AML-193 (cell line): ENCODE measurements at places on chromosomes 6 and 20.
A peak's percentile ranks its signal among the peaks of the same experiment; 100 is the strongest.

DNA sequence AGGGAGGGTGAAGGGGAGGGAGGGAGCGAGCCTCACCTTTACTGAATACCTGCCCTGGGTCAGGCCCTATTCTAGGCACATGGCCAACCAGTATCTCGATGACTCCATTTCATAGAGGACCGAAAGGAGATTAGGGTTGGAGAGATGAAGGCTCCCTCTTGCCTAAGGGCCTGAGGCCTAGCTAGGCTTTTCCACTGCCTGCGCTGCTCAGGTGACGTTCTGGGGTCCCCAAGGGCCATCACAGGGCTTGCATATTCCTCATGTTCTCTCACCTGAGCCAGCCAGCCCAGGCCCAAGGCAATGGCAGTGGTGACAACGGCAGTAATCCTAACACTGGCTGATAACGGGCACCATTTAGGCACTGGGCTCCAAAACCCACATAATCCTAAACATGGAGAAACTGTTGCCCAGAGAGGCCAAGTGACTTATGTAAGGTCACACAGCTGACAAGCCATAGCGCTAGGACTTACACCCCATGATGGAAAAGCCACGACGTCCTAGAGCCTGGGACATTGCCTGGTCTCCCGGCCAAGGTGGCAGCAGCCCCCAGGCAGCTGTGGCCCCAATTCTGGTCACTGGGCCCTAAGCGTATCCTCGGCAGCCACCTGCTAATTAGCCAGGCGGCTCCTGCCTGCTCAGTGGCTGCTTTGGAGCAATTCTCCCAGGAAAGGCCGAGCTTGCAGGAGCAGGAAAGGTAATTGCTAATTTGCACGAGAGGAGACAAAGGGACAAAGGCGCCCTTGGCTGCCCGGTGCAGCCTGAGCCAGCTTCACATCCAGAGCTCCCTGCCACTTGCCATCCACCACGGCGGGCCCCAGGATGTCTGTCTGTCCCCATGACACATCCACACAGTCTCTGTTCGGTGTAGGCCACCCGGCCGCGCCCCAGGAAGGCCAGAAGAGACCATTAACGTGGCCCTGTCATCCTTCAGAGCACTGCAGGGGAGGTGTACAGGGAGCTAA lies 21.5 kb downstream of the NOL4L start:
- DNase-seq = no peak

- no peak for DNase-seq
Measured at GRCh38 chr6:169839898-169840631, 88.6 kb downstream of the ERMARD start.

DNA sequence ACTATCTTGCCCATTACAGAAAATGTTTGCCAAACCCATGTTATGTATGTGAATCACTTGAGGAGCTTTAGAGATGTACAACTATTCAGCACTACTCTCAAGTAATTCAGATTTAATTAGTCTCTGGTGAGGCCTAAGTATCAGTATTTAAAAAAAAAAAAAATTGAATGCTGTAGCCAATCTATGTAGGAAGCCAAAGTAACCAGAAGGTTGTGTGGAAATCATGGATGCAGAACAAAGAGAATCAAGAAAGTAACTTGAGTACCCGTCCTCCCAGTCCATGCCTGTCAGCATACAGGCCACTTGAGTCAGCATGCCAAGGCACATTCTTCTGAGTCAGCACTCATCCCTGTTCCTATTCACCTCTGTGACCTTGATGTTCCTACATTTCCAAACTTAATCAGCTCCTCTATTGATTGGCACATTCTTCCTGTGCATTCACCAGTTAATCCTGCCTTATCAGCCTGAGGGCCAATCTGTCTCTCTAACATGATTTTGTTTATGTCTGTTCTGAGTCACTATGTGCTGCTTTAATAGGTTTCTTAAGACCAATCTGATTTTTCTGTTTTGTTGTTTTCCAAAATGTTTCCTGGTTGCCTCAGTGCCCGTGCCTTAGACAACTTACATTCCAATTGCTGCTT lies 165.6 kb downstream of the KCNQ5 start:
- no peak for DNase-seq

- DNase-seq = no peak
Measured at GRCh38 chr20:57835588-57836455, 126.0 kb upstream of the PMEPA1 start.

- DNase-seq = no peak
Measured at GRCh38 chr6:37558646-37559045, 59.0 kb upstream of the CCDC167 start.

- DNase-seq = no peak
Measured at GRCh38 chr20:62232770-62233645, 5.3 kb upstream of the OSBPL2 start.

DNA sequence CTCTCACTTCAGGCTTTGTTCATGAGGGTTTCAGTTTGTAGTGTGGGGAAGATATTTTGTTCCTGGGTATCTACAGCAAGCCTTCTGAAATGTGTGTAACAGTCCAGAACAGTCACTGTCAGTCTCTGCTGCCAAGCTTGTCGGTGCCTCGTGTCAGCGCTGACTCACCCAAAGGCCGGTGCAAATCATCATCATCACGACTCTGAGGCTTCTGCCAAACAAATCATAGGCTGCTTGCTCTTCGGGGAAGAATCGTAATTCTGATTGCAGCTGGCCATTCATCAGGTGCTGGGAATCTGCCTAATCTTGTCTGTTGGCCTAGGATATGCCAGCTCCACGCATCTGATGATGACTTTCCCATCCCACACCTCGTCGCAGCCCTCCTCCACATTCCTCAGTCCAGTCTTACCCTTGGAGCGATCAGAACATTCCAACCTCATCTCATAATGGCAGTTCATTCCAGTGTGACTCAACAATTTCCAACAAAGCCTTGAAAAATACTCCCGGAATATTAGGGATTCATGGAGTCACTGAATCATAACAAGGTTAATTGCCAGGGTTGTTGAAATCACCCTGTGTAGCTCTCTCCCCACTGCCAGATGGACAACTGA lies 40.9 kb downstream of the ALDH8A1 start:
- no peak for DNase-seq

DNA sequence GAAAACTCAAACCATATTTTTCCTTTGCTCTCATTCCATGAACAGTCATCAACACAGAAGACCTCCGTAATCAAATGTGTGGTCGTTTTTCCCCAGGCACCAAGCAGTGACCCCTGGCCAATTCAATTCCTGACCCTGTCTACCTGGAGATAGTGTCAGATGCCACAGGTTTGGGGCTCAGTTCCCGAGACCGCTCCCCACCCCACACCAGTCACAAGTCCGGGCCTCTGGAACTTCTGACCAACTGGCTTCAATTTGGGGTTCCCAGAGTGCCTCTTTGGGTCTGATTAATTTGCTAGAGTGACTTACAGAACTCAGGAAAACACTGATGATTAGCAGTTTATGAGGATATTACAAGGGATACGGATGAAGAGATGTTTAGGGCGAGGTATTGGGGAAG lies 6.0 kb downstream of the IGF2R start:
- DNase-seq = no peak

DNA sequence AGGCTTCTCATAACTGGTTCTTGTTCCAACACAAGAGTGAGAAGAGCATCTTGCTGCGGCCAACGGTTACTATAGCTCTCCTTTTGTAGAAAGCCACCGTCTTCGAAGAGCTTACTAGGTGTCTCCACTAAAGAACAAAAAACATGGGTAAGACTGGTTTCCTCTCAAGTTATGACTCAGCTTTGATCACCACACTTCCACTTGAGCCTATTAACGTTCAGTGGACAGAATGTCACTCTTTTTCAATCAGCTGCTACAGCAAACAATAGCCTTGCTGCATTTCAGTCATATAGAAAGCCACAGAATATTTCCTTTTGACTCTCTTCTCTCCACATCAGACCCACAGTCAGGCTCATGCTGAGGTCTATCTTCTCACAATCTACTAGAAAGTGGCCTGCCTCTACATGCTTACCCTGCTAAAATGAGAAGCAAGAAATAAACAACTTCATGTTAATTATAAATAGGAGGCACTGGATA lies 243.5 kb upstream of the PREP start:
- peak; percentile 5 for DNase-seq

- peak; percentile 56 for DNase-seq
Measured at GRCh38 chr20:53926428-53927028, 143.9 kb downstream of the BCAS1 start.

GRCh38 chr6:57075092-57075491 lies 14.9 kb upstream of the ZNF451 start:
- DNase-seq = no peak
